AG09309 (cell line): ENCODE measurements at places on chromosomes 4 and X.

DNA sequence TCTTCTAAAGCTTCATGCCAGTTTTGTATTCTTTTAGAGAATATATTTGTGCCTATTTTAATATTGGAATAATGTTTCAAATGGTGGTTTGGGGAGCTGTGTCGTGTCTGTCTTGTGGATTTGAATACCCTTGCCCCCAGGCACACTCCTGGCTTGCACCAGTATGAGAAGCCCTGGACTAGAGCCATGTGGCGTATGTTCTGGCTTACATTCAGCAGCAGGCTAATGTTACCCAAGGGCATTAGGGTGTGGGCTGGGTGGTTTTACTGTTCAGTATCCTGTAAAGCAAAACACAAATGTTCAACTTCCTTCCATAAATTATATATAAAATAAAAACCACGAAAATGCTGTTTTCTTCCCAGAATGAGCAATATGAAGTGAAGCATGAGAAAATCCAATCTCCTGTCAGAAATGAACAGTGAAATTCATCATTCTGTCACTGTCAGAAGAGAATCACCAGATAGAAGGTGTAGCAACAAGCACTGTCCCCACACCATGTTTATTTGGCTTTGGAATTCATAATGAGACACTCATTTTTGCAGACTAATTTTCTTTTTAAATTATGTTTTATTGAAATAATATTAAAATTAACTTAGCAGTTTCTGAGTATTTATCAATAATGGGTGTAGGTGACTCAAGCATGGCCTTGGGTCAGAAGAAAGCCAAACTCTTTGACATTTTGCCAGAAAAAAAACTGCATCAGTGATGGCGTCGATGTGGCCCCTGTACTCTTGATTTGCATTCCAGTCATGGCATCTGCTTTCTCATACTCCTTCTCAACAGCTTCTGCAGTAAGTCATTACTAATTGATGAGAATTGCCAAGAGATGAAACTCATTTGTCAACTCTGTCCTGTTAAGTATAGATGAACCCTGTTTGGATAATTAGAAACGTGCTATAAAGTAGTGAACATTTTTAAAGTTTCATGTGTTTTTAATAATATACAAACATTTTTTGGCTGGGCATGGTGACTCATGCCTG is 43.8 kb downstream of the WWC2 start:
- DNase-seq: peak; percentile 37

- no peak for DNase-seq
Observed at GRCh38 chrX:4043951-4044350, 330.5 kb upstream of the PRKX start.

DNA sequence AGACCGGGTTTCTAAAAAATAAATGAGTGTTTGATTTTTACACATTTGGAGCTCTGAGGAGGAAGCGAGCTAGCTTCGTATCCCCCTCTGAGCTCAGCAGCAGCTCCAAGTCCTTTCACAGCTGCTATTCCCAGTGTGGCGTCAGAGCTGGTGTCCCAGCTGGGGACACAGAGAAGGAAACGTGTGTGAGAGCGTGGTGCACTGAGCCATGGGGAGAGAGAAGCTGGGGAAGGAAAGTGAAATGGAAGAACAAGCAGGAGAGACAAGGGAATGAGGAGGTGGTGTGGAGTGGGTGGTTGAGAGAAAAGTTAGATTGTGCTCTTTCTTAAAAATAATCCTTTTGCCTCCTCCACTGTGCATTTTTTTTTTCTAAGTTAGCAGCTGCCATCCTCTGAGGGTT is 79.5 kb upstream of the SLC4A4 start:
- DNase-seq: no peak

DNA sequence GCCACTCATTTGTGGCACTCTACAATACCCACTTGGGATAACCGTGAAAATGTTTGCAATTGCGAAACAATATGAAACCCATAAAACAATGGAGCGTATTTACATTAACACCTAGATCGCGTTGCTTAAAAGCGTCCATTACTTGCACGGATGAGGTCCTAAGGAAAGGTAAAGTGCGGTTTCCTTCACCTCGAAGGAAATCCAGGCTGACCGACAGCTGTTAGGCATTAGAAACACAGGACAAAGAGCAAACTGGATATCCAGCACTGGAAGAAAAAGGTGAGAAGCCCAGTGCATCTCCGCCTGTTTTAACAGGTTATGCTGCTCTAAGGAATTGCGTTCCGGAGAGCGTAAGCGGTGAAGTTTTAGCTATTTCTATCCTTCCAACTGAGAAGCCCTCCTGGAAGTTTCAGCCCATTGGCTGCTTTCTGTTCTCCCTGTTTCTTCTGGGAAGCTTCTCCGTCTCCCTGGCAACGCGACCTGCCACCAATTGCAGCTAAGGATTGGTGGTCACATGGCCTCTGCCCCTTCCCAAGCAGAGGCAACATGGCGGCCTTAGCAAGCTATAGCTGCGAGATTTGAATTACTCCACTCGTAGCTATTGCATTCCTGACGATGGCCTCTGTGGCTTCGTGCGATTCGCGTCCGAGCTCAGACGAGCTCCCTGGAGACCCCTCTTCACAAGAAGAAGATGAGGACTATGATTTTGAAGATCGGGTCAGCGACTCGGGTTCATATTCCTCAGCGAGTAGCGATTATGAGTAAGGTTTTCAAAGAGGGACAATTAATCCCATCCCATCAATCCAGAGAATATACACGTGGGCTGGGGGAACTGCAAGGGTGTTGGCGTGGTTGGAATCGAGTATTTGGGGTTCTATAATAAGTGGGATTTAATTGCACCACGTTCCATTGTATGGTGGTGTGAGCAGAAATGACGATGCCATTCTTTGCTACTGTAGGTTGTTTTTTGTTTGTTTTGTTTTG is at the start of gene INTU:
Gene INTU, plus strand, starts transcription at position 538 of the 984 bp plus-strand sequence. Its CDS starts 78 bp downstream, at position 616.
- peak; percentile 84 for DNase-seq

GRCh38 chrX:69152417-69152841 is 12.8 kb downstream of the PJA1 start:
- no peak for DNase-seq

DNA sequence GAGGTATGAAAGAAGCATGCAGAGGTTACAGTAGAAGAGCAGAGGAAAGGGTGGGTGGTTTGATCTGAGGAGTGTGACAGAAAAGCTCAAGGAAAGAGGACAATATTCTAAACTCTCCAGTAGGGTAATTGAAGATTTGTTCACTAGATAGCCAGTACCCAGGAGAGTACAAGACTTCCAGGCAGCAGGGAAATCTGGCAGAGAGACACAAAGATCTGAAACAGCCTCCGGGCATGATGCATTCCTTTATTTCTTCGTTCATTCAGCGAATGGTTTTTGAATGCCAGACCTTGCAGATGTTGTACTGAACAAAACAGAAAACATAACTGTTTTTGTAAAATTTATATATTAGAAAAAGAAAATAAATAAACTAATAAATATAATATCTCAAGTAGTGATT is 766.6 kb downstream of the FAT4 start:
- DNase-seq: no peak

DNA sequence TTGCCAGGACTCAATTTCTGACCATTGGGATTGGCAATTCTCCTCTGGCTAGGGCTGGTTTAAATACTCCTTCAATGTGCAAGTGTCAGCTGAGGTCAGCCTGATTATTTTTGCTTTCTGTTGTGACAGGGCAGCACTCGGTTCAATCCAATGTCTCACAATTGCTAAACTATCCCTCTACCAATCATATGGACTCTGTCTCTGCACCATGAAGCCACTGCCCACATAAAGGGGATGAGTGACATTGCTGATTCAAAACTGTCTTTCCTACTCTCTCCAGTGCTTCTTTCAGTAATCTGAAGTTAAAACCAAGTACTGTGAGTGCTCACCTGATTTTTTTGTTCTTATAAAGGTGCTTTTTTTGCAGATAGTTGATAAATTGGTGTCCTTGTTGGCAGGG is 1030.7 kb downstream of the GLUD2 start:
- no peak for DNase-seq

- DNase-seq: no peak
Observed at GRCh38 chr4:95949136-95949765, 109.4 kb downstream of the PDHA2 start.

DNA sequence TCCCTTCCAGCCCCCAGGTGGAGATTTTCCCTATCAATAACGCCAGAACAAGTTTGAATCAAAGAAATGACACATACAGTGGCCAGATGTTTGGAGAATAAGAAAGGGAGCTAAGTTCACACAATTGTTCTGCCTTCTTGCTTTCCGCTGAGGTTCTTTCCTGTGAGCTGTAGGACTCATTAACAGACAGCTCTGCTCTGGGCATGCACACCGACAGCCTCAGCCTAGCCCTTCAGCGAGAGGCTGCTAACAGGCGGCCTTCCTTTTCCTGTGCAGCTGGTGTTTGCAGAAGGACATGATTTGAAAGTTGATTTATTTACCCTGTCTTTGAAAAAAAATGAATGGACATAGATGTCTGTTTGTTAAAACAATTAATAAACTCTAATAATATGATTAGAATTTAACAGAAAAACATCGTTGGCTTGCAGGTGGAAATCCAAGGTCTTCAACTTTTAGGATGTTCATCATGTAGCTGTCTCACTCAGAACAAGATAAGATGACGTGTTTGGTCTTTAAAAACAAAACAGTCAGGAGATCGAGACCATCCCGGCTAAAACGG is 183.3 kb downstream of the KDR start:
- DNase-seq: no peak

- no peak for DNase-seq
Observed at GRCh38 chr4:68209003-68209402, 36.5 kb downstream of the TMPRSS11B start.

GRCh38 chr4:151486168-151486567 is 77.2 kb downstream of the FHIP1A start:
- peak; percentile 76 for DNase-seq

GRCh38 chr4:170004651-170005295 is 21.4 kb downstream of the MFAP3L start:
- DNase-seq: no peak

DNA sequence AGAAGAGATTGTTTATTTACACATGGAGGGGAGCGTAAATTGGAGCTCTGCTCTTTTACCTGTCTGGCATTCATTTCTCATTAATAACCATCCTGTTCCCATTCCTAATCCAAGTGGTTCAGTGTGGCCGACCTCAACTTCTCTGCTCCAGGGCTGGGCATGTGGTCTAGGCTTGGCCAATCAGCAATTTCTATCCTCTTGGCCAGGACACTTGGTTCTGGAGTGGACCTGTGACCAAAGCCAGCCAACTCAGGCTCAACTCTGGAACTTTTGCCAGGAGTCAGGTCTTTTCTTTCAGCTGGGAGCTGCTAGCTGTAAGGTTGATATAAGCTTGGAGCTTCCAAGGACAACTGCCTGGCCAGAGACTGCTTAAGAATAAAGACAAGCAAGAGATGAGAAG is 15.6 kb upstream of the RASL11B start:
- no peak for DNase-seq

DNA sequence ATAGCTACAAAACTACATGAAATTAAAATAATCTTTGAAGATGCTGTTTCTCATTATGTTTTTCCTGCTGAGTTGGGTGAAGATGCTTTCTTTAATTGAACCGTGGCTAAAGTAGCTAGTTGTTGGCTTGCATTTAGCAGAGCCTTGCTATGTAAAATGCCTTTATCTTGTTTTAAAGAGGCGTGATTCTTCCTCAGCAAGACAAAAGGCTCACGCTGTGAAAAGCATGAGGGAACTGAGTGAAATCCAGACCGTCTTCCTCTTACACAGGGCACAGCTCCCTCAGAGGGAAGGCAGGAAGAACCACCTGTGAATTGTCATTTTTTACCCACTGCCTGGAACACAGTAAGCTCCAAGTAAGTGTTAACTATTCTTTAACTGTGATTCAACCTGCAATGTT is 39.0 kb upstream of the ZNF518B start:
- no peak for DNase-seq

DNA sequence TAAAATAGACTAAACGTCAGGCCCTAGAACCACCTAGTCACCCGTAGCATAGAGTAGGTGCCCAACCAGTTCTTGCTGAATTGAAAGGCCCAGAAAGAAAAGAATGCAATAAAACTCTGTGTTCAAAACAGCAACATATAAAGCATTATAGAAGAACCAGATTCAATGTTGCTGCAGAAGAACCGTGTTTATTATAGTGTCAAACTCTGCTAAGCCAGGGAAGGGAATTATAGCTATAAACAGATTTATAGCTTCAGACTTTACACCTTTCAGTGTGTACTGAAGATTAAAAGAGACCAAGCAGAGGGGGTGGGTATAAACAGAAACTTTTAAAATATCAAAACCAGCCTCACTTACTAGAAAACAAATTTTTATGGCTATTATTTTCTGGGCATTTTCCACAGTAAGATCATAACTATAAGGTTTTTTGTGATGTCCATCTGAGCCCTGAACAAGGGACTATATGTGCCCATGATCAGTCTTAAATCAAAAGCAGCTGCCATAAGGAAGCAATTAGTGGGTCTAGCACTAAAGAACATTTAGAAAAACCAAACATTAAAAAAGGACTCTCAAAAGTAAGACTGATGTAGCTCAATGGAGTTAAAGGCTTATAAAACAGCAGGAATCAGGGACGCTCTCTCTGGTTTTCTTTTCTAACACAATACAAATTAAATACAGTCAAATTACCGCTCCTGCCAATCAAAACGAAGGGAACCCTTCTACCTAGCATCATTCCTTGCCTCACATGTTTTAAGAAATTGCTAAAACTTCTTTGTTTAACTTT is 219.7 kb upstream of the ETNPPL start:
- DNase-seq: no peak

GRCh38 chr4:54473077-54473545 is 184.6 kb upstream of the KIT start:
- no peak for DNase-seq

- DNase-seq: no peak
Observed at GRCh38 chrX:29788991-29789699, 426.2 kb upstream of the MAGEB2 start.

GRCh38 chrX:107716816-107717700 is 58.5 kb downstream of the TSC22D3 start:
- DNase-seq: peak; percentile 37

GRCh38 chrX:87425618-87426017 is 92.0 kb upstream of the KLHL4 start:
- DNase-seq: no peak

DNA sequence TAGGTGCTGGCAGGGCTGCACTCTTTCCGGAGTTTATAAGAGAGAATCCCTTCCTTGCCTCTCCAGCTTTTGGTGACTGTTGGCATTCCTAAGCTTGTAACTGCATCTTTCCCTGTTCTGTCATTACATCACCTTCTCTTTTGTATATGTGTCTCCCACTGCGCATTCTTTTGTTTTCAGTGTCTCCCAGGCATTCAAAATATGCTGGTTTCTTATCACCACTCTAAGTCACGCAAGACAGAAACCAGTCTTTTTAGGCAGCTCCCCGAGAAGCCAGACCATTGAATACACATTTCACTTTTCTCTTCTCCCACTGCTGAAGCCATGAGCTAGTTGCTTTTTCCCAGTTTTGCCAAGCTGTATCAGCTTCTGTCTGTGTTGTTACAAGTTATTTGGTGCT is 71.0 kb downstream of the LAS1L start:
- DNase-seq: no peak

DNA sequence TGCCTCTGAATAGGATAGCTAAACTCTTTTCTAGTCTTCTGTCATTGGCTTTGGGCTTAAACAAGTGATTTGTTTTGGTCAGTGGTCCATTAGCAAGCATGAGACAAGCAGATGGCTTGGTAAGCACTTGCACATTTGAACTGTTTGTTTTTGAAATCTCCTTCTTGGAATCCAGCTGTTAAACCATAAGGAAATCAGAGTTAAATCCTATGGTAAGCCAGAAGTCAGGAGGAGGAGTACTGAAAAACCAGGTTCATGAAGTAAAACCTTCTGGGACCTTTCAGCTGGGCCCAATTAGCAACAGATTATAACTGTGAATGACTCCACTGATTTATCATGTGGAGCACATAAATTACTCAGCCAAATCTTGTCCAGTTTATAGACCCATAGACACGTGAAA is 1042.5 kb upstream of the PABPC4L start:
- peak; percentile 18 for DNase-seq
